ENCODE measurements at places on chromosomes 1 and 21.

DNA sequence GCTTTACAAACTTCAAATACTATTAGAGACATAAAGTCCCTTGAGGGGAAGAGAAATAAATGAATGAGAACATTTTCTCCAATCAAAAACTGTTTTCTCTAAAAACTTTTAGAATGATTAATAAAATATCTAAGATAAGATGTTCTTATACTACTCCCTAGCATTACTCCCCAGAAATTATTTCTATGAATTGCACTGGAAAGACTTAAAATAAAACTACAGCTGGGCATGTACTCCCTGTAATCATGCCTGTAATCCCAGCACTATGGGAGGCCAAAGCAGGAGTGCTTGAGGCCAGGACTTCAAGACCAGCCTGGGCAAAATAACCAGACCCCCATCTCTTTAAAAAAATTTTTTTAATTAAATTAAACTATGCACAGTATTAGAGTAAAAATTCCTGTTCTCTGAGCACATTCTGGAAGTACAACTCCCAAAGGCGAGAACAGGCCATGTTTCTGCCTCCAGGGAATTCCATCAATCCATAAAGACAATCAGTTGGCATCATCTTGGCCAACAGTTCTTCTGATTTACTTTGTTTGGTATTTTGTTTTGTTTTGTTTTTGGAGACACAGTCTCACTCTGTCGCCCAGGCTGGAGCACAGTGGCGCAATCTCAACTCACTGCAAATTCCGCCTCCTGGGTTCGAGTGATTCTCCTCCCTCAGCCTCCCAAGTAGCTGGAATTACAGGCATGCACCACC lies 77.9 kb downstream of the TGFBR3 start:
- DNase-seq, result no peak

DNA sequence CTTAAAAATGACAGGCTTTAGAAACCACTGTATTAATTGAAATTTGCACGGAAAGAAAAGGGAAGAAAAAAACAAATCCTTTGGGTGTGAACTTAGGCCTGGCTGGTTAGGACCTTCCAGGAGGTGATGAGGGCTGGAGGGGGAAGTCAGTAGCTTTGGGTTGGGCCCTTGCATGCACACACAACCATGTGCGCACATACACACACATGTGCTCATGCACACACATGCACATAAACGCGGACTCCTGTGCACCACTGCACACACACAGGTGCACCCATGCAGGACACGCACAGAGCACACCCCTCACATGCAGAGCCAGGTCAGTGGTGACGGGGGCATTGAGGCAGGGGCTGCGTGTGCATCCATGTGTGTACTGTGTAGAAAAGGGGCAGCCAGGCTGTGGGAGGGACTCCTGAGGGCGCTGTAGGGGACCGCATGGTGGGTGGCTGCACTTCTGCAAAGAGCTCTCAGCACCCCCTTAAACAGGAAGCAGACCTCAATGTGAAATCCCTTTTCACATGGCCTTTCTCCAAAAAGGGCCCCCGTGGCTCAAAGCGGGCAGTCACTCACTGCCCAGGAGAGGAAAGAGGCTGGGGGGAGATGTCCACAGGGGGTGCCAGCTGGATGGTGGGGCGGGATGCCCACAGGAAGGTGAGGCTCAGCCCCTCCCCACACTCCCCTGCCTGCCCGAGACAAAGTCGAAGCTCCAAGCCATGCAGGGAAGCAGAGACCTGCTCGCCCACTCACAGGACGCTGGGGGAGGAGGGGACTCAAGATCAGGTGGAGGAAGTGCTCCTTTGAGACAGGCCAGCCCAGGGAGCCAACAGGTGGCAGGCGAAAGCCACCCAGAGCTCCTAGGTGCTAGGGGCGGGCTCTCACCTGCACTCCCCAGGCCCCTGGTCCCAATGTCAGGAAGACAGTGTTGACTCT lies 95.2 kb downstream of the ITPKB start:
- no peak for DNase-seq

- no peak for DNase-seq
These were observed 3.3 kb upstream of the FMOD start for GRCh38 chr1:203354246-203354645.

DNA sequence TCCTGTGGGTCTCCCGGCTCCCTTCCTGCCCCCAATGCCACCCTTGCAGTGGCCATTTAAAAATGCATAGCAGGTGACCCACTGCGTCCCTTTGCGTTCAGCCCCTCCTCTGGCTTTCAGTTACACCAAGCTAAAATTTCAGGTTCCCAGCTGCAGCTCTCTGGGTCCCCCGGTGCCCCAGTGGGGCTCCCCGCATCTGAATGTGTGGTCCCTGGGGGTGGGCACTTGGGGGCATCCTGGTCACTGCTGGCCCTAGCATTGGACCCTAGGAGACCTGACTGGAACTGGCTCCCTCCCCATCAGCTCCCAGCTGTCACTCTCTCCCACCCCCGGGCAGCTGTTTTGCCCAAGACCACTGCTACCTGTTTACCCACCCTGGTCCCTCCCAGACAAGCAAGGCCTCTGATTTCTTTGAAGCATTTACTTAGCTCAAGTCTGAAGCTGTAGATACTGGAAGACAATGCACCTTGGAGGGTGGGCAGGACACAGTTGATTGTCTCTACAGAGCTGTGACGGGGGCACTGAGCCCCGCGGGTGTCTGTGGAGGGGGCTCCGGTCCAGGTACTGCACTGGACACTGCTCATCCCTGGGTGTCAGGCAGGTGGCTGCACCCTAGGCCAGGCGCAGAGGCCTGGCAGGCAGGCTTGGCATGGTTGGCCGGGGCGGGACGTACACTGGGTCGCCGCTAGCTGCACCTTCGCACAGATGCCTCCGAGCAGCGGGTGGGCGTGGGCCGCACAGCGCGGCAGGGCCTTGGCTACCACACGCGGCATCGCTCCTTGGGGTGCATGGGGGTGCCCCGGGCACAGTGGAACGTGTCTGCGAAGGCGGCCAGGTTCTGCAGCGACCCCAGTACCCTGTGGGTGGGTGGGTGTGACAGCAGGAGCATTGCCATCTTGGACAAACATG lies 3.9 kb downstream of the PRXL2B start:
- DNase-seq, result no peak

- DNase-seq, result no peak
These were observed 1.4 kb upstream of the G0S2 start for GRCh38 chr1:209673631-209674417.

DNA sequence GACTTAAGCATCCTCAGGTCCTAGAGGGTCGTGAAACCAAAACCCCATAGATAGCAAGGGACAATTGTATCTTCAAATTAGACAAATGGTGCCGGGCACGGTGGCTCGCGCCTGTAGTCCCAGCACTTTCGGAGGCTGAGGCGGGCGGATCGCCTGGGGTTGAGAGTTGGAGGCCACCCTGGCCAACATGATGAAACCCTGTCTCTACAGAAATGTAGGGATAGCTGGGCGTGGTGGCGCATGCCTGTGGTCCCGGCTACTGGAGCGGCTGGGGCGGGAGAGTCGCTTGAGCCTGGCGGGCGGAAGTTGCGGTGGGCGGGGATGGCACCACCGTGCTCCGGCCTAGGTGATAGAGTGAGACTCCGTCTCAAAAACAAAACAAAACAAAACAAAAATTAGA lies 780.6 kb downstream of the BRINP3 start:
- DNase-seq, result no peak

DNA sequence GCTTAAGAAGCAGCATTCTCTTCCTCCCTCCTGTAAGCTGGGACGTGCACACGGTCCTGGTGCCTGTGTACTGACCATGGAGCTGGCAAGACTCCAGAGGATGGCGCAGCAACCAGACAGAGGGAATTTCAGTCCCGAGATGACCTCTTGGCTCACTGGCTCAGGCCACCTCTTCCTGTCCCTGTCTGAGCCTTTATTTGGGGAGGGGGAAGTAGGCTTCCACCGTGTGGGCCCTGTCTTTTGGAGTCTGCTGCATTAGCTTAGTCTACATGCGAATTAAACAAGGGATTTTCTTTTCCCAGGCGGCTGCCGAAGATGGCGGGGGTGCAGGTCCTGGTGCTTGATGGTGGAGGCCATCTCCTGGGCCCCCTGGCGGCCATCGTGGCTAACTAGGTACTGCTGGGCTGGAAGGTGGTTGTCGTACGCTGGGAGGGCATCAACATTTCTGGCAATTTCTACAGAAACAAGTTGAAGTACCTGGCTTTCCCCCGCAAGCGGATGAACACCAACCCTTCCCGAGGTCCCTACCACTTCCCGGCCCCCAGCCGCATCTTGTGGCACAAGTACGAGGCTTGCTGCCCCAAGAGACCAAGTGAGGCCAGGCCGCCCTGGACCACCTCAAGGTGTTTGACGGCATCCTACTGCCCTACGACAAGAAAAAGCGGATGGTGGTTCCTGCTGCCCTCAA lies 10.2 kb downstream of the IL24 start:
- no peak for DNase-seq
